ENCODE measurements at places on chromosomes 6 and 20.

- DNase-seq, result no peak
Observed at GRCh38 chr6:43670623-43670986, 17.0 kb downstream of the MRPS18A start.

- DNase-seq, result no peak
Observed at GRCh38 chr20:8344106-8344505, 212.0 kb downstream of the PLCB1 start.

- no peak for DNase-seq
Observed at GRCh38 chr20:50601511-50602431, 89.6 kb downstream of the RIPOR3 start.

DNA sequence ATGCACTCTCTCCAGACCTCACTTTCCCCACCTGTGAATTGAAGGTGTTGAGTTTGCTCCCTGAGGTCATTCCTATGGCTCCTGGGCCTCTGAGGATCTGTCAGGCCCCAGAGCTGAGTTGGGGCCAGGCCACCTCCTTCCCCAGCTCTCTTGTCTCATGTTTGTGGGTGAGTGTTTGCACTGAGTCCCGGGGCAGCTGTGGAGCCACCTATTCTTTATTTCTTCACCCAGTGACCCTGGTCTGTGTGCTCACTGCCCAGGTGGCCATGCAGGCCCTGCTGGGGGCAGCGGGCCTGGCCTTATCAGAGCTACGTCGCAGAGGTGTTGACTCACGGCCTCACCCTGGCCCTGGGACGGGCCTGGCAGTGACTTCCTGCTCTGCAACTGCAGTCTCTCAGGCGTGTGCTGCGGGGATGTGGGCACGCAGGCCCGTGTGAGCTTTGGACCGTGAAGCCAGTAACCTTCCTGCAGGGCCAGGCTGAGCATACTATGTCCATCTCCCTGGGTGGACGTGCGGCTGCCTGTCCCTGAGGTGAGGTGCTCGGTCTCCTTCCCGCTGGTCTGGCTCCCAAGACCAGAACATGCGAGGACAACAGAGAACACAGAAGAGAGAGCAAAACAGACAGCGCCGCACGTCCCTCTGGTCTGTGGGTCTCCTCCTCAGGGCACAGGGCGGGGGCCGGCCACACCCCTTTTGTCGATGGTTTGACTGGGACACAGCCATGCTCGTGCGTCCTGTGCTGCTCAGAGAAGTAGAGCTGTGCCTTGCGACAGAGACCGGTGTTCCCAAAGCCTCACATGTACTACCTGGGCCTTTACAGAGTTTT is 12.1 kb downstream of the TMEM181 start:
- no peak for DNase-seq

DNA sequence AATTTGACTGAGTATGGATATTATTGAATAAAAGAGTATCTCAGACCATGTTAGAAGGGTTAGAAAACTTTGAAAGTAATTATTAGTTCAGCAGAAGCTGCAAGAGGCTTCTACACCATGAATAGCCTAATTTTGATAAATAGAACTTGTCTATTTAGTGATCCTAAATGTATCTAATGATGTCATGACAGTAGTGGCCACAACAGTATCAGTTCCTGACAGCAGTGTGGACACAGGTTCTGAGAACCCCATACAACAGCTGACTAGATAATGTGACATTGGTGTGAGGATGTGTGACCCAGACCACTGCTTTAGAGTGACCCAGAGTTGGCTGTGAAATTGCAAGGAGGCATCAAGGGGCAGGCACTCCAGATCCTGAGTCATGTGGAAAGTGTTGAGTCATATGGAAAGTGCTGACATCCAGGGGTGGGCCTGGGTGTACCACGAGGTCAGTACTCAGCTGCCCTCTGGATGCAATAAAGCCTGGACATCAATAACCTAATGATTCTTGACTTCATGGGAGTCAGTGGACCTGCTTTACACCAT is 754.7 kb downstream of the DHX35 start:
- DNase-seq, result no peak

- no peak for DNase-seq
Observed at GRCh38 chr6:130824978-130825694, 2.1 kb upstream of the SMLR1 start.
